ENCODE measurements at places on chromosomes 6 and 20.

DNA sequence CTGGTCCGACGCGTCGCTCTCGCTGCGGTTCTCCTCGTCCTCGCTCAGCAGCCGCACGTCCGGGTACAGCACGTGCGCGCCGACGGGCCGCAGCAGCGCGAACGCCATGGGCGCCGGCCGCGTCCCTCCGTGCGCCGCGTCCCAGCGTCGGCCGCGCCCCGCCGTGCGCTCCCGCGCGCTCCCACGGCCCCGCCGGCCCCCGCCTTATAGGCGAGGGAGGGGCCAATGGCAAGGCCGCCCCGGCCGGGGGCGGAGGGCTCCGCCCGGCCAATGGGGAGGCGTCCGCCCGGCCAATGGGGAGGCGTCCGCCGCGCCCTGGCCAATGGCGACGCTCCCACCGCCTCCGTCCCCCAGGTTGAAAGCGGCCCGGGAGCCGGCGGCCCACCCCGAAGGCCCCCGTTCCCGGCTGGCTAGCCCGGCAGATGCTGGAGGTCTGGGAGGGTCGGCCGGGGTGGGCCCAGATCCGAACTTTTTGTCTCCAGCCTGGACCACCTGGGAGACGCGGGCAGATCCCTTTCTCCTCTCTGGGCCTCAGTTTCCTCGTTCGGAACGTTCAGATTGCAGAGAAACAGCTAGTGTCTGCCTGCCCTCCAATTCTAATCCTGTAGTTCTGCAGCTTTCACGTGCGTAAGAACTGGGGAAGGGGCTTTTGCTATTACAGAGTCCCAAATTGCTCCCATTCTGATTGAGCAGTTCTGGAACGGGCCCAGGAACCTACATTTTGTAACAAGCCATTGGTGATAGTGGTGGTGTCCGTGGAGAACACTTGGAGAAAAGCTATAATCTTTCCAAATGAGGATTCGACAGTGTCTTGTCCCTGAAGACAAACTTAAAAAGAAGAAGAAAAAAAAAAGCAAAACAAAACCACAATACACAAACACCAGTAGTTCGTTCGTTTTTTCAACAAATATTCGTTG is at the start of gene TCF15:
TSS of gene TCF15 (minus strand) at position 180 of the 917 bp plus-strand sequence. CDS start at position 108, 72 bp downstream.
- peak; percentile 24 for DNase-seq

GRCh38 chr6:131368198-131368911 is 204.7 kb upstream of the ARG1 start:
- DNase-seq: peak; percentile 37

DNA sequence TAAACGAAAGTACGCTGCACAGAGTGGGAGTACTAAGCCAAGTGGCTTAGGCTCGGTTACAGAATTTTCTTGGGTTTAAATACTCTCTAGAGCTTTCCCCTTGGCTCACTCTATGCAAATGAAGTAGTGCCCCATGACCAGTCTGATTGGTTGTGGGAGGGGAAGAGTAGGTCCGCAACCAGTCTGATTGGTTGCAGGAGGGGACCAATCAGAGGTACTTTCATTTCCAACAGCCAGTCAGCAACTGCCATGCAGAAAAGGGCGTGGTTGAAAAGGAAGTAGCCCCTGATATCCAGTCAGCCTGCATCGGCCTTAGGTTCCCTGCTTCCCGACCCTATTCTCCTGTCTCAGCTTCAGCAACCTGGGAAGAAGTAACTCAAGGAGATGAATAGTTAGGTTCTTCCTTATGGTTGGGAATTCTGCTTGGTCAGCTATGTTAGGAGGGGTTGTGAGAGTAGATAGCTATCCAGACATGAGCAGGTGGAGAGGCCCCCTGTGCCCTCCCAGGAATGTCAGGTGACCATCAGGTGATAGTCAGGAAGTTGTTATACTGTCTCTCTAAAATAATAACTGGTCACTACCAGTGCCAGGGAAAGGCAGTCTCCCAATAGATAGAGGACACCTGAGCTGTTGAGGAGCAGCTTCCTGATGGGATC is 57.4 kb downstream of the FARS2 start:
- DNase-seq: no peak

DNA sequence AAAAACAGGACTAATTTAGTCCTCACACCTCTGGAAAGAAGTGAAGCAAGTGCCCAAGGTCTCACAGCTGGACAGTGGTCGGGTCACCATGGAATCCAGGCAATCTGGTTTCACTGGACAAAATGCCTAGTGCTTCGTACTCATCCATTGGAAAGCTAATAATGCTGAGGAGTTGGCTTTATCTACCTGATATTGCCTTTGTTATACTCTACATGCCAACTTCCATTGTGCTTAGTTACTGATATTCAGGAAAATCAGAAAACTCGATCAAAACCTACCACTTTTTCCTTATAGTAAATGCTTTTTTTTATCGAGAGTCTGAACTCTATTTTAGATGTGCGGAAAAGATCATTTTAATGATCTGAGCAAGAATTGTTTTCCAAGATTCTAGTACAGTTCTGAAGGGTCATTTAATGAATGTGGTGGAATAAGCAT is 966 bp downstream of the CFAP206 start:
- DNase-seq: no peak

DNA sequence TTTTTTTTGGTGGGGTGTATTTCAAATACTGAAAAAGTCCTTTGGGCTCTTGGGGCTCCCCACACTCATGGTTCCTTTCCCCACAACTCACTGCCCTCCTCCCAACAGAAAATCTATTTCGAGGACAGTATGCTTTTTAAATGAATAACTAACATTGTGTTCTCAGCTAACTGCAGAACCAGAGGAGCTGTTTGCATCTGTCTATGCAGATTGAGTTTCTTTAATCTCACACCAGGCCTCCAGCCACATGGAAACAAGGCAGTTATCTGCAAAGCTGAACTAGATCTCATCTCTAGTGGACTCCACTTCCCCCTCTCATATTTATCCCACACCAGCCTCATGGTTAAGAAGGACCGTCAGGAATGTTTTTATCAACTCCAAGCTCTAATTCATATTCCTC is 955.1 kb downstream of the KIF16B start:
- DNase-seq: no peak

DNA sequence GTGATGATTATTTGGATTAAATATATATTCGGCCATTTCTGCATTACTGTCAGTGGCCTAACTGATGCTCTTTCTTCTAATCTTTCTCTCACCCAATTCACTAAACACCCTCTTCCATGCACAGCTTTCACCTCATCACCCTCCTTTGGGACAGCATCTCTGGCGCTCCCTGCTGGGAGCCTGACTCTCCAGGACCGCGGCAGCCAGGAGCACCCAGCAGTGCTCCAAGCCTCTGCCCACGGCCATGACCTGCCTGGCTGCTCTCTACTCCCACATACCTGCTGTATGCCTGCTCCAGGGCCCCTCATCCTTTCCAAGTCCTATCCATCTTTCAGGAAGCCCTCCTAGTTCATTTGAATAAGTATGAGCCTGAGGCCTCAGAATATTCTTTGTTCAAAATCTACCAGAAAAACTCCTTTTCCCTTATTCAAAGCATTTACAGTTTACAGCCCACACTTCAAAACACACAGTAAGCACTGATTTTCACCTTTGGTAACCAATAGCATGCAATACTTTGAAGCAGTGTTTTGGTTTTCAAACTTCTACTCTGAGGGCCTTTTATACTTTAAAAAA is 15.2 kb downstream of the CTCFL start:
- no peak for DNase-seq

GRCh38 chr20:57505979-57506378 is 19.0 kb downstream of the CTCFL start:
- DNase-seq: no peak

DNA sequence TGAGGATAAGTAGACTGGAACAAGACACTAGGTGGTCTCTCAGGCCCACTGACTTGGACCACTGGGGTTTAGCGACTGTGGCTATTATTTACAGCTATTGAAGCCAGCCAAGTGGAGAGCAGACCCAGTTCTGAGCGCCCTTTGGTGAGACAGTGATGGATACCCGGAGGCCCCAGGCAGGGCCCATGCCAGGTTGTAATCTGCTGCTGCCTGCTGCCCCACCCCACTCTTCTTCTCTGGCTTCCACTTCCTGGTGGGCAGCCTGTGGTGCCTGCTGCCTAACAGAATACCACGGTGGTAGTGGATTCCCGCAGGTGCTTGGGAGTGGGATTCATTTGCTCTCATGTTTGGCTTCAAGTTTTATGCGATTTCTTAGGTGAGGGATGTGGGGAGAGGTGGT is 570 bp downstream of the RAB44 start:
- DNase-seq: no peak

GRCh38 chr6:9983168-9983567 is 431.7 kb downstream of the TFAP2A start:
- no peak for DNase-seq

DNA sequence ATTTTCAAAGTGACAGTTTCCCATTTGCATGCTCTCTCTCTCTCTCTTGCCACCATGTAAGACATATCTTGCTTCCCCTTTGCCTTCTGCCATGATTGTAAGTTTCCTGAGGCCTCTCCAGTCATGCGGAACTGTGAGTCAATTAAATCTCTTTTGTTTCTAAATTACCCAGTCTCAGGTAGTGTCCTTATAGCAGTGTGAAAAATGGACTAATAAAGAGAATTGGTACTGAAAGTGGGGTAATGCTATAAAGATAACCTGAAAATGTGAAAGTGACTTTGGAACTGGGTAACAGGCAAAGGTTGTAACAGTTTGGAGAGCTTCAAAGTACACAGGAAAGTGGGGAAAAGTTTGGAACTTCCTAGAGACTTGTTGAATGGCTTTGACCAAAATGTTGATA is 389.8 kb downstream of the GRIK2 start:
- DNase-seq: no peak

- DNase-seq: peak; percentile 39
These were observed 21.8 kb upstream of the SRF start for GRCh38 chr6:43149265-43149664.

DNA sequence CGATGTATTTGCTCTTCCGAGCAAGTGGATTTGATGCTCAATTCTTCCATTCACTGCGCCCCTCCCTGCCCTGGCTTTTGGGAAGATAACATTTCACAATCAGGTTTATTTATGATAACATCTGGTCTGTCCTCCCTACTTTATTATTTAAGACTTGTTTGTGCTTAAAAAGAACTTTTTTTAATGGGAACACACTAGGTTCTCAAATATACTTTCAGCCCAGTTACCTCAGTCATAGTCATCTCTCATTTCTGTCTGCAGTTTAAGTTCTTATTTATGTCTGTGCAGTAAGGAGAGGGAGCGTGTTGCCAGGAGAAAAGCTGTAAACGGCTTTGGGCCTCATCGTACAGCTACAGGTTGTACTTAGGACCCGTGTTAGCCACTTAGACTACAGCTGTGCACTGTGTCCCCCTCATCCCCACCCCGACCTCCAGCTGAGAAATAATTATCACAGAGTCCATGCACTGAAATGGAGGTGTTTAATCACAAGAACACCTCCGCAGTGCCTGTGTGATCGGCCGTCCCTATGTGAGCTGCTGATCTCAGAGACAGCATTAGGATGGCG is 99.3 kb downstream of the RPP40 start:
- no peak for DNase-seq

DNA sequence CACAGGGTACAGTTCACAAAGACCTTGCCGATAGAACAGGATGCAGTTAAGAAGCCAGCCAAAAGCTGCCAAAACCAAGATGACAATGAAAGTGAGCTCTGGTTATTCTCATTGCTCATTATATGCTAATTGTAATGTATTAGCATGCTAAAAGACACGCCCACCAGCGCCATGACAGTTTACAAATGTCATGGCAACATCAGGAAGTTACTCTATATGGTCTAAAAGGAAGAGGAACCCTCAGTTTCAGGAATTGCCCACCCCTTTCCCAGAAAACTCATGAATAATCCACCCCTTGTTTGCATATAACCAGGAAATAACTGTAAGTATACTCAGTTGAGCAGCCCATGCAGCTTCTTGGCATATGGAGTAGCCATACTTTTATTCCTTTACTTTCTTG is 748.7 kb downstream of the QKI start:
- DNase-seq: no peak

GRCh38 chr6:160069050-160069454 is 52.6 kb upstream of the SLC22A1 start:
- DNase-seq: no peak

DNA sequence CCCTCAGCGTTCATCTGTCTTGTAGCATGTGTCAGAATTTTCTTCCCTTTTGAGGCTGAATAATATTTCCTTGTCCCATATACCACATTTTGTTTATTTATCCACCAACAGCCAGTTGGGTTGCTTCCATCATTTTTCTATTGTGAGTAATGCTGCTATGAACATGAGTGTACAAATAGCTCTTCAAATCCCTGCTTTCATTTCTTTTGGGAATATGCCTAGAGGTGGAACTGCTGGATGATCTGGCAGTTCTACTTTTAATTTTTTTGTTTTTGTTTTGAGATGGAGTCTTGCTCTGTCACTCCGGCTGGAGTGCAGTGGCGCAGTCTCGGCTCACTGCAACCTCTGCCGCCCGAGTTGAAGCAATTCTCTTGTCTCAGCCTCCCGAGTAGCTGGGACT is 64.7 kb downstream of the SASH1 start:
- peak; percentile 98 for DNase-seq

GRCh38 chr6:14178083-14178445 is 60.5 kb downstream of the CD83 start:
- peak; percentile 22 for DNase-seq

GRCh38 chr6:123042401-123042800 is 46.4 kb downstream of the CLVS2 start:
- no peak for DNase-seq

DNA sequence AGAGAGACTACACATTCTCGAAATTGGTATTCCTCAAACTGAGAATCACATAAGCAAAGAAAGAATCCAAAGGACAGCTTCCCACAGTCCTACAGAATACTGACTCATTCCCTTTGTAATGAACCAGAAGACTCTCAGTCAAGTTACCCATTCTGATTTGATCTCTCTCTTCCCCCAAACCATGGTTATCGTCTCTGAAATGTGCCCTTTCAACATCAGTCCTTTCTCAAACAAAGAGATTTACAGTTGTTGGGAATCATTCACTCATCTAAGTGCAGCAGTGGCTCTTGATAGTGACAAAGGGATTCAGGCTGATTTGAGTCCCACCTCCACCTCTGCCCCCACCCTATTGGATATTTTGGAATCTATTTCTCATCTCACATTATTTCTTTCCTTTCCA is 15.0 kb upstream of the RSPO3 start:
- peak; percentile 15 for DNase-seq

DNA sequence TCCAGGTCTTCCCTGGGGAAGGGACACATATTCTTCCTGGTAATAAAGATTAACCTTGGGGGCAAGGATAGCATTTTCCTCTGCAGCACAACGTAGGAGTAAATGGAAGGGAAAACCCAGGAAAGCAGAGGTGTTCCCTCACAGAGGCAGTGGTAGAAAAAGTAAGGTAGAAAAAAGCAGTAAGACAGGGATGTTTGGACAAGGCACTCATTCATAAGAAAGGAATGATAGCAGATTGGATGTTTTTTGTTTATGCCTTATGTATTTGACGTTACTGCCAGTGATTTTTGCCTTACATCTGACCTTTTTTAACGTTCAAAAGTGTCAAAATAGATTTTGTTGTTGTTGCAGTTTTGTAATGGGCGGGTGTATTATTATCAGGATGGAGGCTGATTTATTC is 395.0 kb downstream of the CDKAL1 start:
- DNase-seq: no peak

GRCh38 chr6:150118203-150118602 is 24.6 kb upstream of the PPP1R14C start:
- DNase-seq: no peak

GRCh38 chr6:124961777-124962638 is at the start of gene RNF217:
Gene RNF217 (plus strand): TSS chr6:124962437. CDS start chr6:124962545, 108 bp downstream.
- DNase-seq: peak; percentile 71
